T-cell (primary cell): ENCODE measurements at places on chromosomes 4 and X. TPM values are rescaled to one million over a fixed set of nuclear protein-coding genes. Genes with fewer than 3 reads are reported as not detected.

GRCh38 chrX:2445662-2446623 is 54.8 kb downstream of the DHRSX start:
- H3K36me3 ChIP-seq: no peaks in the 10 kb centered on the region
- H3K4me3 ChIP-seq: no peak overlapping the region
- H3K4me1 ChIP-seq: no peaks in the 10 kb centered on the region
- H3K27me3 ChIP-seq: no peaks in the 10 kb centered on the region
- H3K27ac ChIP-seq: no peak overlapping the region

- H3K36me3 ChIP-seq: no peaks in the 10 kb centered on the region
- no peak overlapping the region for H3K27ac ChIP-seq
- no peak for DNase-seq
- no peak overlapping the region for H3K4me3 ChIP-seq
- H3K4me1 ChIP-seq: no peaks in the 10 kb centered on the region
These were observed 74.3 kb upstream of the ANXA3 start for GRCh38 chr4:78477276-78477675.

DNA sequence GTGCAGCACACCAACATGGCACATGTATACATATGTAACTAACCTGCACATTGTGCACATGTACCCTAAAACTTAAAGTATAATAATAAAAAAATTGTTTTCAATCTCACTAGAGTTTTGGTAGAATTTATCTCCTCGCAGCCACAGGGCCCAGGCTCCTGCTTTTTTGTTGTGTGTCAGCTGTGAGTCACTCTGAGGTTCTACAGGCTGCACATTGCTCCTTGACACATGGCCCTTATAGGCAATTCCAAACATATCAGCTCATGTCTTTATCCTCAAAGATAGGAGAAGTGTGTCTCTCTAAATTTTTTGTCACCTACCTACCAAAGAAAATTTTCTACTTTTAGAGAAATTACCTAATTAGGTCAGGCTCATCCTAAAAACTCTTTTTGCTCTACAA is 252.1 kb upstream of the ADGRL3 start:
- H3K27ac ChIP-seq: no peak overlapping the region
- no peaks in the 10 kb centered on the region for H3K27me3 ChIP-seq
- H3K4me3 ChIP-seq: no peak overlapping the region
- no peaks in the 10 kb centered on the region for H3K4me1 ChIP-seq
- H3K36me3 ChIP-seq: no peaks in the 10 kb centered on the region

DNA sequence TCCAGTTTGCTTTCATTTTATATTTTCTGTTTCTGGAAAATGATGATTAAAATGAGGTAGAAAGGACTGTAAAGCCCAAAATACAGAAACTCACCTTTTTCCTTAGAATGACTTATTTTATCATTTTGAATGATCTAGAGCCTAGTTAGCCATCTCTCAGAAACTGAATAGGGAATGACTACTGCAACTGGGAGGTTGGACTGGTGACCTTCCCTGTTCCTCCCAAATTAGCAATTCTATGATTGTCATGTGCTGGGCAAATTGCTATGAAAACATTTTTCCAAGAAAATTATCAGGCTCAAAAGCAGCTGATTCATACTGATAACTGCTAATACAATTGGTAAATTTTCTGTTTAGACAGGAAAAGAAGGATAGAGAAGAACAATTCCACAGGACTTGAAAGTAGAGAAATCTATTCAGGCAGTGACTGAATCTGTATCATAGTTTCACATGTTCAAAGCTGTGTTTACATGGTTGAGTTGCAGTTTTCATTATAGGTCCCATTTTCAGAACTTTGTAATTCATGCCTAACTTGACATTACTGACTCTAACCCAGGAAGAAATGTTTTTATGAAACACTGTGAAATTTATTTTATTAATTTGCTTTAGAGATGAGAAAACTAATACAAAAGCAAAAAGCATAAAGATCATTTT is 43.4 kb upstream of the SEC24B start:
- no peak overlapping the region for H3K4me3 ChIP-seq
- no peaks in the 10 kb centered on the region for H3K36me3 ChIP-seq
- no peak overlapping the region for H3K27ac ChIP-seq
- H3K27me3 ChIP-seq: no peaks in the 10 kb centered on the region
- H3K4me1 ChIP-seq: no peaks in the 10 kb centered on the region

- no peak for DNase-seq
- no peak overlapping the region for H3K27ac ChIP-seq
- H3K4me1 ChIP-seq: no peaks in the 10 kb centered on the region
- no peak overlapping the region for H3K4me3 ChIP-seq
These were observed 90.5 kb upstream of the ANKRD50 start for GRCh38 chr4:124803026-124803425.

GRCh38 chrX:72121383-72121782 is 10.3 kb downstream of the RTL5 start:
- DNase-seq: peak; percentile 34
- H3K27me3 ChIP-seq: no peaks in the 10 kb centered on the region
- peak overlapping the region; percentile 73 for H3K27ac ChIP-seq
- H3K36me3 ChIP-seq: no peaks in the 10 kb centered on the region
- peaks cover 58% of the 10 kb centered on the region for H3K4me1 ChIP-seq

DNA sequence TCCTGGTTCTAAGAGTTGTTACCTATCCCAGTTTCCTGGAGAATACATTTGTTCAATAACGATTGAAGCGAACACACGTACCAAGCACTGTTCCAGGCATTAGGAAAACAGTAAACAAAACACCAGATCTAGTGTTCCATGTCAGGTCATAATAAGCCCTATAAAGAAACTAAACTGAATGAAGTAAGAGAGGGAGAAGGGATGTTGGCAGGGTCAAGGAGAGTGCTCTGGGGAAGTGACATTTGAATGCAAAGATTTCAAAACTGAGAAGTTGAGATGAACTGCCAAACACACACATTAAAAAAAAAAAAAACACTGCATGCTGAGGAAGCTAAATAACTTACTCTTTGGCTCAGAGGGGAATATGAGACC is 14.4 kb upstream of the ENAM start:
- no peak overlapping the region for H3K27ac ChIP-seq
- no peaks in the 10 kb centered on the region for H3K36me3 ChIP-seq
- no peaks in the 10 kb centered on the region for H3K4me1 ChIP-seq
- DNase-seq: no peak

- DNase-seq: no peak
- no peaks in the 10 kb centered on the region for H3K4me1 ChIP-seq
- H3K27ac ChIP-seq: no peak overlapping the region
- no peaks in the 10 kb centered on the region for H3K27me3 ChIP-seq
These were observed 2189.1 kb upstream of the AGA start for GRCh38 chr4:179631321-179631720.

GRCh38 chrX:148928811-148929210 is 428.4 kb downstream of the AFF2 start:
- H3K4me1 ChIP-seq: no peaks in the 10 kb centered on the region
- H3K27me3 ChIP-seq: no peaks in the 10 kb centered on the region
- H3K27ac ChIP-seq: no peak overlapping the region
- H3K4me3 ChIP-seq: no peak overlapping the region

DNA sequence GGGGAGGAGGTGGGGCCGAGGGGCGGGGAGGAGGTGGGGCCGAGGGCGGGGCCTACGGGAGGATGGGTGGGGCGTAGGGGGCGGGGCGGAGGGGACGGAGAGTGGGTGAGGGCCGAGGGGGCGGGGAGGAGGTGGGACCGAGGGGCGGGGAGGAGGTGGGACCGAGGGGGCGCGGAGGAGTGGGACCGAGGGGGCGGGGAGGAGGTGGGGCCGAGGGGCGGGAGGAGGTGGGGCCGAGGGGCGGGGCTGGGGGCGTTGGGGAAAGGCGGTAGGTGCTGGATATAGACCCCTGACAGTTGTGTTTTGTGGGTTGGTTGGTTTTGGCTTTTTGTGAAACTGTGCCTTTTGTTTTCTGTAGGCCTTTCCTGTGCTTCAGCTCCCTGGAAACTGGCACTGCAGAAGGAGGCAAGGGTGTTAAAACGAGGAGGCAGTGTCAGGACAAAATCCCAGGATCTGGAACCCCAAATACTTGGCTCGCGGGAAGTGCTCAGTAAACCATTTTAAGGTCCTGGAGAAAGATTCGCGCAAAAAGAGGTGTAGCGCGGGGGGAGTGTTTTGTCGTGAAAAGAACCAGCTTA is 580 bp upstream of the MMGT1 start:
- H3K27me3 ChIP-seq: no peaks in the 10 kb centered on the region
- H3K4me3 ChIP-seq: peak overlapping the region; percentile 12
- no peaks in the 10 kb centered on the region for H3K36me3 ChIP-seq
- peak; percentile 55 for DNase-seq
- peaks cover 4% of the 10 kb centered on the region for H3K4me1 ChIP-seq

GRCh38 chr4:95232358-95233156 is 316.2 kb downstream of the UNC5C start:
- no peaks in the 10 kb centered on the region for H3K27me3 ChIP-seq
- H3K4me1 ChIP-seq: no peaks in the 10 kb centered on the region
- no peak overlapping the region for H3K4me3 ChIP-seq
- no peaks in the 10 kb centered on the region for H3K36me3 ChIP-seq
- DNase-seq: no peak
- no peak overlapping the region for H3K27ac ChIP-seq

DNA sequence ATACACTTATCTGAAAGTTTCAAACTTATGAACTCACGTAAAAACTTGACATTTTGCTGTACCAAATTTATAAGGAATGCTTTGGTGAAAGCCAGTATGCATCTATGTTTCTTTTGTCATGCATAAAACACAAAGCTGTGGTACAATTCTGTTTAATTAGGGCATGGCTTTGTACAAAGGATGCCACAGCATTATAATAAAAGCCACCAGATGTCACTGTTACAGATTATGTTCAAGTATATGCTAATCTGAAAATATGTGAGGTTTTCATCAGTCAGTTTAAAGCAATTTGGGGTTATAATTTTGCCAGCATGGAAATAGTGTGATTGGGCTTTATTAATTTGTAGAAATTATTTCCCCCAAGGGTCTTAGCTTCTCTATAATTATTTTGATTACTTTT is 69.0 kb downstream of the ATOH1 start:
- no peak for DNase-seq
- no peak overlapping the region for H3K4me3 ChIP-seq
- no peak overlapping the region for H3K27ac ChIP-seq
- no peaks in the 10 kb centered on the region for H3K4me1 ChIP-seq
- no peaks in the 10 kb centered on the region for H3K36me3 ChIP-seq

- H3K36me3 ChIP-seq: no peaks in the 10 kb centered on the region
- H3K4me1 ChIP-seq: peaks cover 26% of the 10 kb centered on the region
- peaks cover 3% of the 10 kb centered on the region for H3K27me3 ChIP-seq
- no peak overlapping the region for H3K4me3 ChIP-seq
- no peak overlapping the region for H3K27ac ChIP-seq
These were observed 17.5 kb downstream of the MAML3 start for GRCh38 chr4:140136509-140136908.

- H3K4me1 ChIP-seq: peaks cover 23% of the 10 kb centered on the region
- DNase-seq: no peak
- peaks cover 3% of the 10 kb centered on the region for H3K36me3 ChIP-seq
- no peak overlapping the region for H3K4me3 ChIP-seq
- peak overlapping the region; percentile 80 for H3K27ac ChIP-seq
- no peaks in the 10 kb centered on the region for H3K27me3 ChIP-seq
These were observed 76.1 kb downstream of the NSG1 start for GRCh38 chr4:4462970-4463369.

DNA sequence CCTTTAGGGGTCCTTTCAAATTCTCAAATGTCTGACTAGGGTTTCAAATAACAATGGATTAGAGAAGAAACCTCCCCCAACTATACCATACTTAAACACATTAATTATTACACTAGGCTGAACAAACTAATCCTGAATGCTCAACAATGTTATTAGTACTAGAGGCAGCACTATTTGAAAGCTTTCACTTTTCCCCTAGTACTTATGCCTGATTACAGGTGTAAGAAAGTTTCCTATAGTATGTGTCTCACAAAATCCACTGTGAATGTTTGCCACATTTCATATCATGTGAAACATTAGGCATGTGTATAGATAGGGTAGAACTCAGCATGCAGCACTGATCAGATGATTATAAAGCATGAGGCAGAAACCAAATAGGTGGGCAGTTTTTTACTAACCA is 336.2 kb downstream of the ZNF674 start:
- no peak for DNase-seq
- no peaks in the 10 kb centered on the region for H3K27me3 ChIP-seq
- H3K36me3 ChIP-seq: no peaks in the 10 kb centered on the region
- no peak overlapping the region for H3K4me3 ChIP-seq
- H3K27ac ChIP-seq: no peak overlapping the region
- no peaks in the 10 kb centered on the region for H3K4me1 ChIP-seq

DNA sequence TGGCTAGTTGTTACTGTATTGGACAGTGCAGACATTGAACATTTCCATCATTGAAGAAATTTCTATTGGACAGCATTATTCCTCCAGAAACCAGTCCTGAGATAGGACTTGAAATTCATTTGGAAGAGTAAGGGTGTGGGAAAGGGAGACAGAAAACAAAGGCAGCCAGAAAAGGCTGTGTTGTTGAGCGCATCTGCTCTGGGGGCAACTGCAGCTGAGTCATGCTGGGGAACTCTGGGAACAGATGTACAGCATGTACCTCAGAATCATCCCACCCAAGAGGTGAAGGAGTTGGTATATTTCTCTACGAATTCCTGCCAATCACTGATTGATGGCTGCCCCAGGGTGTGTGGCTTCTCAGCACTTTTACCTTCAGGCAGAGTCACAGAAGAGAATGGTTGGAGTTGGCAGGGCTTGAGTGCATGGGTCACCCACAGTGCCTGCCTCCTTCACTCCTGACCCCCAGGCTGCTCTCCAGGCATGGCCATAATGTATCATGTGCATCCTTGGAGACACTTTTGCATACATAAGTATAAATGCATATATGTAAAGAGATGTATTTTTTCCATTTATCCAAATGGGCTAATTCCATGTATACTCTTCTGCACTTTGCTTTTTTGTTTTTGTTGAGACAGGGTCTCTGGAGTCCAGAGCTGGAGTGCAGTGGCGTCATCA is 39.4 kb downstream of the GEMIN8 start:
- H3K4me1 ChIP-seq: no peaks in the 10 kb centered on the region
- no peak overlapping the region for H3K4me3 ChIP-seq
- no peak overlapping the region for H3K27ac ChIP-seq
- no peaks in the 10 kb centered on the region for H3K27me3 ChIP-seq

The TCEAL5 gene
- total RNA-seq: not detected

The LRCH2 gene
- not detected for total RNA-seq

The FGG gene
- 1.7 TPM for total RNA-seq

The TMEM271 gene
- not detected for total RNA-seq

The DMRTC1 gene
- total RNA-seq: 0.51 TPM

The POU4F2 gene
- total RNA-seq: not detected
